ENCODE measurements at places on chromosomes 16 and 17. TPM values are rescaled to one million over a fixed set of nuclear protein-coding genes. Genes with fewer than 3 reads are reported as not detected.

GRCh38 chr16:67105246-67105645, 4.5 kb upstream of the PHAF1 start:
- peaks cover 17% of the 10 kb centered on the region for H3K36me3 ChIP-seq
- H3K27me3 ChIP-seq: no peaks in the 10 kb centered on the region
- H3K4me1 ChIP-seq: peaks cover 9% of the 10 kb centered on the region
- DNase-seq: no peak

GRCh38 chr17:60392845-60393702, 1.1 kb upstream of the USP32 start:
- no peaks in the 10 kb centered on the region for H3K36me3 ChIP-seq
- H3K27ac ChIP-seq: peak overlapping the region; percentile 97
- H3K27me3 ChIP-seq: no peaks in the 10 kb centered on the region

GRCh38 chr17:81249223-81250040, 10.3 kb downstream of the NDUFAF8 start:
- no peak overlapping the region for H3K4me3 ChIP-seq
- peaks cover 2% of the 10 kb centered on the region for H3K4me1 ChIP-seq
- H3K27me3 ChIP-seq: no peaks in the 10 kb centered on the region
- no peak for DNase-seq
- H3K27ac ChIP-seq: no peak overlapping the region
- H3K36me3 ChIP-seq: peaks cover 32% of the 10 kb centered on the region

DNA sequence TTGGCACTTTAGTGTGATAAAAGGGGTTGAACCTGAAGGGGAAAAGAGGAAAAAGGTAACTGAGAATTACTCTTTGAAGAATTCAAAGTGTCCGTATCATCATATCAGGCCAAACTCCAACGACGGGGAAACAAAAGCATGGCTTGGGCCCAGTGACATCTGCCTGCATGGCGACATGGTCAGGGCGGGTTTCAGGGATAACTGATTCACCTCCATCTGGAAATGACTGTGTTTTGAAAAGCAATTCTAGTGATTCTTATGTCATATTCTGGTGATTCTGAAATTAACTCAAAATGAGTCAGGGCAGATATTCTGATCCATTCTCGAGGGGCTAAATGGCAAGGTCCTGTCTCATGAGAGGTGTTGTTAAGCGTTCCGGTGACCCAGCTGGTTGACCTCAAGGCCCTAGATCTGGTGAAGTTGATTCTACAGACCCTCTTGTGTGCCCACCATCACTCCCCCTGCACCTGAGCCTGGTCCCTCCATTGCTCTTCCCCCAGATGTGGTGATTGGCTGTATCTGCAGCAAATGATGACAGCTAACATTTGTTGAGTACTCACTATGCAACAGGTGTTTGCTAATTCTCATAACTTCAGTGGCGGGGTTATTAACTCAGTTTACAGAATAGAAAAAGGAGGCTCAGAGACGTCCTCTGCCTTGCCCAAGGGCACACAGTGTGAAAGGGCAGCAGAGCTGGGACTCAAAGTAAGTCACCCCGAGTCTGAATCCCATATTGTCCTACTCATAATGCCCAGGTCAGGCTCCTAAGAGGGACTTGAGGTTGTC, 251.8 kb downstream of the MAF start:
- H3K4me1 ChIP-seq: peaks cover 10% of the 10 kb centered on the region
- H3K36me3 ChIP-seq: no peaks in the 10 kb centered on the region
- no peak overlapping the region for H3K27ac ChIP-seq
- peaks cover 3% of the 10 kb centered on the region for H3K27me3 ChIP-seq

DNA sequence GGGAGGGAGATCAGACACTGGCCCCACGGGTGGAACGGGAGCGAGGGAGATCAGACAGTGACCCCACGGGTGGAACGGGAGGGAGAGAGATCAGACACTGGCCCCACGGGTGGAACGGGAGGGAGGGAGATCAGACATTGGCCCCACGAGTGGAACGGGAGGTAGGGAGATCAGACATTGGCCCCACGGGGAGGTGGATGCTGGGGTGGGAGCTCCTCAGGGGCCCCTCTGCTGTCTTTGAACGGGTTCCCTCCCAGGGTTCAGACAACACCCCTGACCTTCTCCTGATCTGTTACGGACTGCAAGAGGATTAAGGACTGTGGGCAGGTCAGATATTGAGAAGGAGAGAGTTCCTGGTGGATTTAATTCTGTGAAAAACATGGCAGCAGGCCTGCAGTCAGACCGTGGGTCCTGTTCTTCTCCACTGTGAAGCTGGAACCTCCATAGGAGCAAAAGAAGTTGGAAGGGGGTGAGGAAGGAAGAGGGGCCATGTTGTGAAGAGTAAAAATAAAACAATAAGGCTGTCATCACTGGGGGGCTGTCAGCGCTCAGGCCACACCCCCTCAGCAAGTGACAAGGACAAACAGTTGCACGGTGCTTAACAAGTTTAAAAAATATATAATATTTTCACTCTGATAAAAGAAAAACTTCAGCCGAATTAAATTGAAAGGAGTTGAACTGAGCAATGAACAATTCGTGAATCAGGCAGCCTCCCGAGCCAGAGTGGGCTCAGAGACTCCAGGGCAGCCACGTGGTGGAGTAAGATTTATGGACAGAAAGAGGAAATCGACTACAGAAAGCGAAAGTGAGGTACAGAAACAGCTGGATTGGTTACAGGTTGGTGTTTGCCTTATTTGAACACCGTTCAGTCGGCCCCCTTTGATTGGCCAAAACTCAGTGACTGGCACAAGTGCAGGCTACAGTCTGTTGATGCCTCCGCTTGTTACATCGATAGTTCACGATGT, 348.7 kb upstream of the TNRC6C start:
- peak; percentile 67 for DNase-seq
- peaks cover 6% of the 10 kb centered on the region for H3K27me3 ChIP-seq
- H3K4me1 ChIP-seq: peaks cover 21% of the 10 kb centered on the region
- no peak overlapping the region for H3K4me3 ChIP-seq

- no peaks in the 10 kb centered on the region for H3K4me1 ChIP-seq
- no peak for DNase-seq
- no peaks in the 10 kb centered on the region for H3K27me3 ChIP-seq
- no peaks in the 10 kb centered on the region for H3K36me3 ChIP-seq
- H3K4me3 ChIP-seq: no peak overlapping the region
Measured at GRCh38 chr16:49216593-49216992, 65.0 kb downstream of the CBLN1 start.

- no peaks in the 10 kb centered on the region for H3K36me3 ChIP-seq
- no peak overlapping the region for H3K27ac ChIP-seq
- H3K4me1 ChIP-seq: peaks cover 5% of the 10 kb centered on the region
Measured at GRCh38 chr16:68519225-68519745, 19.8 kb upstream of the ZFP90 start.

DNA sequence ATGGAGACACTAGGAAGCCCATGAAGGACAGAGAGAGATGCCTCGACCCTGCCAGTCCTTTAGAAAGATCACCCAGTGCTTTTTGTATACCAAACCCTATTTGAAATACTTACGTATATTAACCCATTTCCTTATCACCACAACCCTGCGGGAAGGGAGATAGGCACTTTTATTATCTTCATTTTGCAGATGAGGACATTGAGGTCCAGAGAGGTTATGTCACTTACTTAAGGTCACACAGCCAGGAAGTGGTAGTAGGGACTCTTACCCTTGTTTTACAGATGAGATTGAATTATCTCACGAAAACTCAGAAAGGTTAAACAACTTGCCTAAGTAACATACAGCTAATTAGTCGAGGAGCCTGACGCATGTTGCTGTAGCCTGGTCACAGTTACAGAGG, 38.2 kb downstream of the IL4R start:
- H3K4me3 ChIP-seq: no peak overlapping the region
- H3K27ac ChIP-seq: peak overlapping the region; percentile 6

DNA sequence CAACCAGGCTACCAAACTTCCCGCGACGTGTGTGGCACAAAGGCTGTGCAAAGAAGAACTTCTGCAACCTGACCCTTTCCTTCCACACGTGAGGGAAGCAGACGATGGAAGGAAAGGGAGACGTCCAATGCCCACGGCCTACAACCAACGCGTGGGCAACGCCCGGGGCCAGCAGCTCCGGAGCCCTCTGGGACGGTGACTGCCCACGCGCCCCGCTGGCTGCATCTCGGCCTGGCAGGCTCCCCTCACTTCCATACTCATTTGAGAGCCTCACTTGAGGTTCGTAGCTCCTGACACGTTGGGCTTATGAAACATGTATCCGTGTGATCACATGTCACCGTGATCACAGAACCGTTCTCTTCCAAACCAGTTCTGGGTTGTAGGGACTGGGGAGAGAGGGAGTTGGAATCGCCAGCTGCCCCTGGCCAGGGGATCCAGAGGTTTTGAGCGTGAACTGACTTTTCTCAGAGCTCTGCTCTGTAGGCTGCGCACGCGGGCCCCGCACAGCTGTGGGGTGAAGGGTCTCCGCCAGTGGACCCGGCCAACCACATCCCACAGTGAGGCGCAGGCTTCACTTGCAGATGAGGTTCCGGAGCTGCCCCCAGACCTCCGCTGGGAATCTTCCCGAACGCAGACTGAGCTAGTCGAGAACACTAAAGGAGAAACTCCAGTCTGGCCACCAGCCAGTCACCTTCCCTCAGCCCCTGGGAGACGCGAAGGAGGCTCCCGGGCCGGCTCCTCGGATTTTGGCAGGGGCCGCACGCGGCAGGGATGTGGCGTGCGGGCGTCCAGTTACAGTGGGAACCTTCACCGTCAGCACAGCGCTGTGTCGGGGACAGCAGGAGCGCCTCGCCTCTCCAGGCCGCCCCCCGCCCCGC, 1.0 kb downstream of the LMF1 start:
- peaks cover 10% of the 10 kb centered on the region for H3K4me1 ChIP-seq
- no peak overlapping the region for H3K27ac ChIP-seq
- peak overlapping the region; percentile 75 for H3K4me3 ChIP-seq
- H3K27me3 ChIP-seq: peaks cover 7% of the 10 kb centered on the region
- peaks cover 28% of the 10 kb centered on the region for H3K36me3 ChIP-seq
- no peak for DNase-seq

GRCh38 chr16:69188236-69188549, 1.2 kb downstream of the SNTB2 start:
- H3K4me1 ChIP-seq: peaks cover 45% of the 10 kb centered on the region
- H3K36me3 ChIP-seq: peaks cover 24% of the 10 kb centered on the region
- DNase-seq: no peak
- H3K27me3 ChIP-seq: no peaks in the 10 kb centered on the region

DNA sequence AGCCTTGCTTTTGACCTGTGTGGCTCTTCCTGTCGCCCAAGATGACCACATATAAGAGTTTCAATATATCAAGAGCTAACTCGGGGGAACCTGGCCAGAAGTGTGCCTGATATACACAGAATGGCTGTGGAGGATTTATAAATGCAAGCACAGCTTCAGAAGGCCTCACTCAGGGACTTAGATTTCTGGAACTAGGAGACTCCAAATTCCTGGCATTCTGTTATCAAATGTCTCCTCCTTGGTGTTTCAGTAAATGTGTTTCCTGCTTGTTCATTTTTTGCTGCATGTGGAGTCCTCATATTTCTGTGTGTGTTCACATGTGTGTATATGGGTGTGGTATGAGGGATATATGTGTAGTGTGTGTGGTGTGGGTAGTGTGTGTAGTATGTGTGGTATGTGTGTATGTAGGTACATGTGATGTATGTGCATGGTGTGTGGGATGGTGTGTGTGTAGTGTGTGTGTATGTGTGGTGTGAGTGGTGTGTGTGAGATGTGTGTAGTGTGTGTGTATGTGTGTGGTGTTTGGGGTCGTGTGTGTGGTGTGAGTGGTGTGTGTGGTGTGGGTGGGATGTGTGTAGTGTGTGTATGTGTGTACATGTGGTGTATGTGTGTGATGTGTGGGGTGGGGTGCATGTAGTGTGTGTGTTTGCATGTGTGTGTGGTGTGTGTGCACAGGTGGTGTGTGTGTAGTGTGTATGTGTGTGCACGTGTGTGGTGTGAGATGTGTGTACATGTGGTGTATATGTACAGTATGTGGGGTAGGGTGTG, 981 bp upstream of the CD300H start:
- no peaks in the 10 kb centered on the region for H3K36me3 ChIP-seq
- no peak overlapping the region for H3K4me3 ChIP-seq
- no peak for DNase-seq
- peaks cover 15% of the 10 kb centered on the region for H3K4me1 ChIP-seq
- H3K27ac ChIP-seq: no peak overlapping the region

DNA sequence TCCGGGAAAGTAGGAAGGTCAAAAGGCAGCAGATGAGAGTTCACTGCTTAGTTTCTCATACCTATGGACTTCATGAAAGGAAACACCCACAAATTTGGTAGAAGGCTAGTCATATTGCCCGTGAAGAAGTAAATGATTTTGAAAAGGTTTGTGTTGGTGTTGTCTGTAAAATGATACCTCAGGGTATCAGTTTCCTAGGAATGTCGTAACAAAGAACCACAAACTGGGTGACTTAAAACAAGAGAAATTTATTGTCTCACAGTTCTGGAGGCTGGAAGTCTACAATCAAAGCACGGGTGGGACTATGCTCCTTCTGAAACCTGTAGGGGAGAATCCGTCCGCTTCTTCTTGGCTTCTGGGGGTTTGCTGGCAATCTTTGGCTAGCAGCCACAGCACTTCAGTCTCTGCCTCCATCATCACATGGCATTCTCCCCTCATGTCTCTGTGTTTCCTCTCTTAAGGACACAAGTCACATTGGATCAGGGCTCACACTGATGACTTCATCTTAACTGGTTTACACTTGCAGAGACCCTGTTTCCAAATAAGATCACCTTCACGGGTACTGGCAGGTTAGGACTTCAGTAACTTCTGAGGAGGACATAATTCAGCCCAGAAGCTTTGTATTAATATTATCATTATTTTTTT, 2.0 kb upstream of the NAE1 start:
- DNase-seq: no peak
- no peaks in the 10 kb centered on the region for H3K27me3 ChIP-seq
- no peak overlapping the region for H3K4me3 ChIP-seq
- H3K27ac ChIP-seq: no peak overlapping the region
- peaks cover 17% of the 10 kb centered on the region for H3K4me1 ChIP-seq
- H3K36me3 ChIP-seq: peaks cover 14% of the 10 kb centered on the region

GRCh38 chr17:12624211-12624610, 41.5 kb upstream of the MYOCD start:
- no peaks in the 10 kb centered on the region for H3K4me1 ChIP-seq
- no peaks in the 10 kb centered on the region for H3K36me3 ChIP-seq
- no peak for DNase-seq
- H3K4me3 ChIP-seq: no peak overlapping the region
- no peak overlapping the region for H3K27ac ChIP-seq

GRCh38 chr16:85296859-85297660, 184.8 kb upstream of the CIBAR2 start:
- peak; percentile 49 for DNase-seq
- peaks cover 4% of the 10 kb centered on the region for H3K27me3 ChIP-seq
- no peaks in the 10 kb centered on the region for H3K36me3 ChIP-seq

DNA sequence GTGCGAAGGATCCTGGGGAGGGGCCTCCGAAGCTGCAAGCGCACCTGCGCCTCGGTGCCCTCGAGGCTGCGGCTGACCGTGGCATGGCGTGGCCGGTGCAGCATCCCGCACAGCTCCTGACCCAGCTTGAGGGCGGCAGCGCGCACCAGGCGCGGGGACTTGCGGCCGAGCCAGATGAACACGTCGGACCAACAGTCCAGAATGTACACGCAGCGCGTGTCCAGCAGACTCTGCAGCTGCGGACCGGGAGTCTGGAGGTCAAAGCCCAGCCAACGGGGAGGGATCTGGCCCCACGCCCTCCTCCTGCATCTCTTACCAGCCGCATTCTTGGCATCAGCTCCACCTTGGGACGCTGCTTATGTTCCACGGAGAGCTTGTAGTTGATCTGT, 10.9 kb downstream of the FLII start:
- H3K27me3 ChIP-seq: no peaks in the 10 kb centered on the region
- peaks cover 2% of the 10 kb centered on the region for H3K4me1 ChIP-seq
- no peak for DNase-seq
- no peak overlapping the region for H3K4me3 ChIP-seq
- H3K27ac ChIP-seq: no peak overlapping the region

Gene GABARAPL2
- 69.2 TPM for total RNA-seq

Gene PHB1
- 339 TPM for total RNA-seq

Gene DNAJA2
- total RNA-seq: 74.4 TPM

Gene TBC1D3
- total RNA-seq: not detected

Data from activated T-helper 2 cell treated with anti-CD3 and anti-CD28 coated beads, Interferon-gamma antibody, Interleukin-2, Interleukin-4, amounts not matched to agents 10 μg/mL and 5 μg/mL and 100 μg/mL, durations not matched to agents 14 hours and 24 hours and 36 hours (primary cell).